CD4-positive, alpha-beta T cell treated with Interferon alpha-2 for 1 hour (primary cell): ENCODE measurements at places on chromosomes 4 and X.

GRCh38 chr4:18020671-18021469 lies 685 bp downstream of the LCORL start:
- DNase-seq = peak; percentile 64

GRCh38 chr4:74658116-74658515 lies 136.2 kb downstream of the BTC start:
- DNase-seq = no peak

DNA sequence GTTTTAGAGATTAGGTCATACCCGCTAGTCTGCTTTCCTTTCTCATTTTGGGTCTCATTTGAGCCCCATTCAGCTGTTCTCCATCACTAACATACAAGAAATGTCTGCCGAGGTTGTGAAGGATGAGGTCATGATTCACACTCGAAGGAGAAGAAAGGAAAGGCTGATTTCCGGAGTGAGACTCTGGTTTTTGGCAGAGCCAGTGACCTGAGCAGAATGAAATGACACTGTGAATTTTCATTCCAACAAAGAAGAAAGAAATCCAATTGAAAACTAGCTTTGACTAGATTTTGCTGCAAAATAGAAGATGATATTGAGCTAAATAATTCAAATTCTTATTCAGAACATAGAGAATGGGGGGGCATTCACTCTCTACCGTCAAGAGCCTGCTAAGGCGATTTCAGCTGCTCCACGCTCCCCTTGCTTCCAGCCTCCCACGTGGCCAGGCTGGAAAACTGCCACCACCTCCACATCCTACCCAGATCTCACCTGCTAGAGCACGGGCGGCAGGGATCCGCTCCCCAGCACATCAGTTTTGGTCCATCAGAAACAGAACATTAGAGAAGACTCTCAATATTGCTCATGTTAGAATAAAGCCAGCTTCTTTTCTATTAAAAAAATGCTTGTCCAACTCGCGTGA lies 39.0 kb downstream of the F11 start:
- DNase-seq = no peak

- peak; percentile 3 for DNase-seq
Measured at GRCh38 chr4:42152507-42153504, at the start of gene BEND4. Gene BEND4, minus strand, starts transcription at chr4:42152655. Its CDS starts 512 bp downstream, at chr4:42152143.

DNA sequence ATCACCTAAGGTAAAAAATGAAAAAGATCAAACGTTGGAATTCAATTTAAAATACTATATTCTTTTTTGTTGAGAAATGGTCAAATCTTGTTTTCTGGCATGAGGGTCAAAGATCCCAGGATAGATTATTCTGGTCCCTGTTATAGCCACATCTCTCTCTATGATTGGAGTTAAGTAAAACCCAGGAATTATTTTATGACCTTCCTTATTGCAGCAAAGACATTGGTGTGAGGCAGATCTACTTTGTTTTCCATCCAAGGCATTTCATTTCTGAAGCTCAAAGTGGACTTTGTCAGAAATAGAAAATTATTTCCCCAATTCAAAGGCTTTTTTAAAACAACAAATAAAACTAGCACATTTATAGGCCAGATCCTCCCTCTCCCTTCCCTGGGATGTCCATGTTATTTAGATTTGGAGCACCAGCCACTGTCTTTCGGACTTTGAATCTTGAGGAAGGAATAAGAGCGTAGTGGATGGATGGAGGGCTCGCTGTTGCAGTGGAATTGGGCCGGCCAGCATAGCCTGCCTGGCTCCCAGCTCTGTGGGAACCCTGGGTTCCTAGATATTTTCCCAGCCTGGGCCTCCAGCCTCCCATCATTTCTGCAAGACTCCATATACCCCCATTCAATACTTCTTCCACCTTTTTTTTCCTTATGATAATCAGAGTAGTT lies 45.6 kb upstream of the HAND2 start:
- DNase-seq = no peak

DNA sequence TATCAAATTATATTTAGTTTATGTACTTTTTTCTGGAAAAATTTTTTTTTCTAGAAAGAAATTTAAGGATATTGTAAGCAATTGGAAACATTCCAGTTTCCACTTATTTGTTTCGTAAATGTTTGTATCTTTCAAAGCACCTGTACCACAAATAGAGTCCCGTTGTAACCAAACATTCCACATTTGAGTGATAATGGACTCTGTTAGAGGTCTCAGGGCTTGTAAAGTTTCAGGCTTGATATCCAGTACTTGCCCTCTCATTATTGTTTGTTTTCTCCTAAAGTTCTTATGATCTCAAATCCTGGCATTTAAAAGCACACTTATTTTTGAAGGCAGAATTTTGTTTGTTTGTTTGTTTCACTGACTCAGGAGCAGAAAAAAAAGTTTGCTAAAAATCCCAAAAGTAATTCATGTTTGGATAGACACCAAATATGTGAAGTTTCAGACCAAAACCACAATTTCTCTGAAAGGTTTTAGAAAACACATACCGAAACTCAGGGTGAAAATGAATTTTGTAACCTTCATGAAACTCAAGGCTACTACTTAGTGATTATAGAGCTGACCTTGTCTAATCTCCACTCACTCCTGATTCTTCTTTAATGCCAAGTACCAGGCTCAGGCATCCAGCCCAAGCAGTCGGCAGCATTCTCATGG lies 5.7 kb upstream of the TMEM192 start:
- no peak for DNase-seq

DNA sequence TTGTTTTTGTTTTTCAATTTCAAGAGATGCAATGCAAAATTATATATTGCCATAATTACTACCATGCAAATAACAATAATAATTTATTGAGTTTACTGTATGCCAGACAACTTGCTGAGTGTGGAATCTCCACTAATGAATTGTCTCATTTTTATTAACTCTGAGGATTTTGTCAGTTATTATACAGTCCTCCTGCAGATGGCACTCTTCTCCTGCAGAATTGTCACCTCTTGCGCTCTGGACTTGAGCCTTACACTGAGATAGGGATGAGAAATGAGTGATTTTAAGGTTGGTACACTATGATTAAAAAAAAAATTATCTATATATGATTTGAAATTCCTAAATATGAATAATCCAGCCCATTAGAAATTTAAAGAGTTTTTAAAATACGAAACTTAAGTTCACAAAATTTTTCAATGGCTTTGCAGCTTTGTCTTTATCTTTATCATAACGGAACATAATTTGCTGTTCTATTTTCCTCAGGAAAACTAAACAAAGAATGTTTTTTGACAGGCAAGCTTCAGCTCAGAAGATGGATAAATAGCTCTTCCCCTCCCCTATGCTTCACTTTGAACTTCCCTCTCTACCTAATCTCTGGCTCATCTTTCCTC lies 12.7 kb upstream of the PAQR3 start:
- DNase-seq = no peak

DNA sequence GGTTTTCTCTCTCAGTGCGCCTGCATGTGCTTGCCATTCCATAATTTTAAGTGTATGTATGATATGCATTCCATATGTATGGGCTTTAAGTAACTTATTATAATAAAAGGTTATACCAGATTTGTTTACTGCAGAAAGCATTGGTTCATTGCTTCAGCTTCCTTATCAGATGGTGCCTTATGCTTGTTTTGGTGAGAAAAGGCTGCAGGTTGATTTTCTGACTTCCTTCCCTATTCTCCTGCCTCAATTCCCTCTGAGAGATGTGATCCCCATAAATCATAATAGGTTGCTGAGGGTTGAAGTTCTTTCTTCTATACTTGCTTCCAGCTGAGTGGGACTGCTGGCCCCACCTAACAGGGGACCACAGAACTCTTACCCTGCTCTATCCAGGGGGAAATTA lies 10.3 kb upstream of the CEP135 start:
- no peak for DNase-seq

GRCh38 chrX:68826113-68826980 lies 2.5 kb upstream of the EFNB1 start:
- DNase-seq = no peak

DNA sequence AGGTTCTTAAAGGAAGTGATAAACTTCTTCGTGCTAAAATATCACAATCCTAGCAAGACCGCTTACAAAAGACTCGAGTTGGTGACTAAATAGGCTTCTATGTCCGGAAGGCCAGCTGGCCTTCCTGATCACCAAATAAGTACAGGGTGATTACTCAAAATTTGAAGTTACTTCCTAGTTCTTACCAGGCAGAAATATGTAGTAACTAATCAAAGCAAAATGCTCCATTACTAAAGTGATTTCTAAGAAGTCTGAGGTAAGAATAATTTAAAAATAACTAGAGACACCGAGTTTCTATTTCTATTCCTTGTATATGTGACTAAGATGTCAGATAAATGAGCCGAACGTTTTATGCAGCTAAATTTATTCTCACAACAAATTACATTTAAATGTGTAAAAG lies 62.2 kb downstream of the NSUN7 start:
- DNase-seq = no peak

- no peak for DNase-seq
Measured at GRCh38 chr4:109733728-109734127, 3.9 kb upstream of the PLA2G12A start.

- no peak for DNase-seq
Measured at GRCh38 chr4:41796545-41797210, 48.2 kb upstream of the PHOX2B start.

DNA sequence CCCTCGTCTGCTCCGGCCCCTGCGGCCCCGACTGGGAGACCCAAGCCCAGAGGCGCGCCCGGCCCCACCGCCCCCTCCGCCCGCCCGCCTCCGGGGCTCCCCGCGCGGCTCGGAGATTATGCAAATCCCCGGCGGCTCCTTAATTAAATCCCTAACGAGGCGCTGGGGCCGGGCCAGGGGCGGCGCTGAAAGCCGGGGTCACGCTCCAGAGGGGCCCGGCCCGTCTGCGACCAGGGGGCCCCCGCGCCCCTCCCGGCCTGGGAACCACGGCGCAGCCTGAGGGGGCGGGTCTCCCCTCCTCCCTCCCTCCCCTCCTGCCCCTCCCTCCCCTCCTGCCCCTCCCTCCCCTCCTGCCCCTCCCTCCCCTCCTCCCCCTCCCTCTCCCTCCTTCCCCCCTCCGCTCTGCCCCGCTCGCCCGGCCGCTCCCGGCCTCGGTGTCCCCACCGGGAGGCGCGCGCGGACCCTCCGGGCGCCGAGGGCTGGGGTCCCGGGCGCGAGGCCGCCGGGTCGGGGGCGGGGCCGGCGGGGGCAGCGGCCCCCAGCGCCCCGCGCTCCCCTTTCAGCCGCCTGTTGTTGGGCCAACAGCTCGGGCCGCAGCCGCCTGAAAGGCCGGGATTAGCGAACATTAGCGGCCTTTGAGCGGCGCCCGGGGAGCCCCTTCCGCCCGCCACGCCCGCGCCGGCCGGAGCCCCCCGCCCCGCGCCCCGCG lies 25.9 kb upstream of the FGFR3 start:
- DNase-seq = no peak

DNA sequence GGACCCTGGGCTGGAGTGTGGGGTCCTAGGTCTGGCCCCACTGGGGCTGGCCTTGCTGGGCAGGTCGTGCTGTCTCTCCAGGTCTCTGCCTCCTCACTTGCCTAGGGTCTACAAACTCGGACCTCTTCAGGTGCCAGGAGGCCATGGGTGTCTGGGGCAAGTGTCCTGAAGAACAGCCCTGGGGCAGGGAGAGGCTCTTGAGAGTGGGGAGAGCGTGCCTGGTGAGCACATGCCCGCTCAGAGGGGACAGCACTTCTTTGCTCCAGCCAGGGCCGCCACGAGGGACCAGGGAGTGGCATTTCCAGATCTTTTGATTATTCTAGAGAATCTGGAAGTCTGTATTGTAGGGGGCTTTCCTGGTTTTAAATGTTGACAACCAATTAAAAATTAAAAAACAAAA lies 63.7 kb downstream of the SORCS2 start:
- no peak for DNase-seq

- no peak for DNase-seq
Measured at GRCh38 chrX:115582616-115583495, 21.9 kb downstream of the PLS3 start.

DNA sequence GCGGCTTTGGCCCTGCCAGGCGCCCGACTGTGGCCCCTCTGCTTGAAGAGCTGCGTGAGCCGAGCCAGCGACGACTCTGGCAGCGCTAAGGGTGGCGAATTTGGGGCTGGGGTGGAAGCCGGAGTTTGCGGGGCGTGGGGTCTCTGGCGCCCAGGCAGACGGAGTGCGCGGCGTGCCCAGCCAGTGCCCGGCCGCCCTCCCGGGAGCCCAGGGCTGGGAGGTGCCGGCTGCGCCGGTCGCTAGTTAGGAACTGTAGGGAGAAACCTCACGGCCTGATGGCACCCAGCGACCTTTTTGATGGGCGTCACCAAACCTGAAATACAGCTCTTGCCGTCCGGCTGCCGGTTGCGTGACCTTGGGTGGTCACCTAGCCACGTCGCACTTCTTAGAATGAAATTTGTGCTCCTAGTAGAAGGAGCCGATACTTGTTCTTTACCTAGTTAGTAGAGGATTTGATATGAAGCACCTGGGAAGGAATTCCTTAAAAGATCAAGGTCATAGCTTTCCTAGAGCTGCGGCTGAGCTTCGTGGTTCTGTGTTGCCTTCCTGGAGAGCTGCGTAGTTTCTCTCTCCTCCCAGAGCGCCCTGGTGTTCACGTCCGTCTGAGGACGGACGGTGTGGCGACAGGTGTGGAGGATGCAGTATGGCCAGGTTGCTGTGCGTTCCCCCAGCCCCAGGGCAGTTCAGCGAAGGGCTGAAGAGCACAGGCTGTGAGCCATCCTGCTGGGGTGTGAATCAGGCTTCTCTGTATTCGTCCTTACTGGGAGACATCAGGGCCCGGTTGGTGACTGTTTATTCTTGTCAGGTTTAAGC lies 680 bp downstream of the MAEA start:
- DNase-seq = peak; percentile 16

DNA sequence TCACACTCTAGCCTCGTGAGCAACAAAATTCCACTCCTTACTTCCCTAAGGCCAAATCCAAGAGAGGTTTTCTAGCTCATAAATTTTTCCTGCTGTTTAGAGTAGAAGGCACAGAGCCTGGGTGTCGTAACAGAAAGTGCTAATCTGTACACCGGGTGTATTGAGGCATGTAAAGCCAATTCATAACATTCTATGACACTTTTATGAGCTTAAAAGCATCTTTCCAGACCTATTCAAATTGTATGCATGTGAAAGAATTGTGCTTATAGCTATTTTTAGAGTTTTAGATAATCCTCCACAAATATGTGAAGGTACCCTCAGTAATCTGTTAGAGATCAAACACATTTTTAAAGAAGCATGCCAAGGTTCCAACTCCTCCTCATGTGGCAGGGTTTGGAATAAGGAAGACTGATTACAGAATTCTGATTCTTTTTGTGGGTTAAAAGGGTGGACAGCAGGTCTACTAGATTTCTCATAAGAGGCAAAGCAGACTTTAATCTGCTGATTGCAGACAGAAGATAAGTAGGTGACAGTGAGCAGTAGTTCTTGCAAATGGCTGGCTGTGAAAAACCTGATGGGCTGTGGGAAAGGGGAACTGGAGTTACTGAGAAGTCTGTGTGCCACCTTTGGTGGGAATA lies 25.5 kb upstream of the LRCH2 start:
- DNase-seq = no peak

DNA sequence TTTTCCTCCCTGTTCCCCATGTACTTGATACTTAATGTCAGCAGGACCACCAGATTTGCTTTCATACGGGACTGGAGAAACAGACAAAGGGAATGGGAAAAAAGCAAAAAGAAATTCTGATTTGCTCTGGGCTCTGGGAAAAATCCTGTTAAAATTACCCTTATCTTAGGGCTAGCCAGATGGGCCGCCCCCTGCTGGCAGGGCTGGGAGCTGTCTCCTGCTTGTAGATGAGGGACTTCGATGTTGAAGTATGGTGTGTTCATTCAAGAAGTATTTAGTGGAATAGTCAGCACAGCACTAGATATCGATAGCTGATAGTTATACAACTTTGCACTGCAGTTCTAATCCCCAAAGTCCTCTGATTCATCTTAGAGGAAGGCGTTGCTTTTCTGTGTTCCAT lies 45.8 kb downstream of the BCORL1 start:
- DNase-seq = peak; percentile 59
